ENCODE measurements at places on chromosomes 1 and 21.

- no peak for DNase-seq
Measured at GRCh38 chr1:62138029-62138428, 56.6 kb upstream of the L1TD1 start.

GRCh38 chr1:56901716-56902115 lies 47.1 kb downstream of the C8A start:
- DNase-seq: no peak

GRCh38 chr21:21010698-21011097 lies 12.5 kb downstream of the NCAM2 start:
- no peak for DNase-seq

DNA sequence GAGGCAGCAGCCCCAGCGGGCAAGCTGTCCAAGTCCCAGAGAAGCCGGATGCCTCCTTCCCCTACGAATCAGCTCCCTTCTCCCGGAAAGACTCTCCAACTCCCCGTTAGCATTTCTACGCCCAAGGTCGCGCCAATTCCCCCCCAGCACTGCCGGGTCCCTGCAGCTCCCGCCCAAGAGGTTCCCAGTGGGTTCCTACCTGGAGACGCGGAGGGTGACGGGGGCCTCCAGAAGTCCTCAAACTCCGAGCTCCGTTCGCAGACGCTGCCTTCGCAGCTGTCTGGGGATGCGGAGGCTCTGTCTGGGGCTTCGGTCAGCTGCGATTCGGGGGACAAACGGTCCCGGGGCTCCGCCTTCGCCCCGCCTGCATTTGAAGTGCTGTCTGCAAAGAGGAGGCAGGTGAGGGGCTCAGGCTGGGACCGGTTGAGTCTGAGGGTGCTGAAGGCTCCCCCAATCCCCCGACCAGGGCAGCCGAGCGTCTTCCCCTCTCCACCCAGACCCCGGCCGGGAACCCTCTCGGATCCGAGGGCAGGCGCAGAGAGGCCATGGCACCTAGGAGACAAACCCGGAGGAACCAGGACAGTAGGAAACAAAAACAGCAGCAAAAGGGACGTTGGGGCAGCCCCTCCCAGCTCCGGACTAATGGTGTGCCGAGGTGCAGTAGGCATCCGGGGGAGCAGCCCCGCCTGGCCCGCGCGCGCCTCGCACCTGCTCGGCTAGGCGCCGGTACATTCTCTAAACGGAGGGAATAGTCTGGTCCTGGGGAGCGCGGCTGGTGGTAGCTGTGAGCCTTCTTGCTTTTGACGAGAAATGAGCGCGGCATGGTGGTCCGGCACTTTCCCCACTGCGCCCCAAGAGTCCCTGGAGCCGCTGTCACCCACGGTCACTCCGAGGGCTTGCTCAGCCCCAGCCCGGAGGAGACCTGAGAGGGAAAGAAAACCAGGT lies 3.8 kb downstream of the GFI1 start:
- DNase-seq: no peak

DNA sequence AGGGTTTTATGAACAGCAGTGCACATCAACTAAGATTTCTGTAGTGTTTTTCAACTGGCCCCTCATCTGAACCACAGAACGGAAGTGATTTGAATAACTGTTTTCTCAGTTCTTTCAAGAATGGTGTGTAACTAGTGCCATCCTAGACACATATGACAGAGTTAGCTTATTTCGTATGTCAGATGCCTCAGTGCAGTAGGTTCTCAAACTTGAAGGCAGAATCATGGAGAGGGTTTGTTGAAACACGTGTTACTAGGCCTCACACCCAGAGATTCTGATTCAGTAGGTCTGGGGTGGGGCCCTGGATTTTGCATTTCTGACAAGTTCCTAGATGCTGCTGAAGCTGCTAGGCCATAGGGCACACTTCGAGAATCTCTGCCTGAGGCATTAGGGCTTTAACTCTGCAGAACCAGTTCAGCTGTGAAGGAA lies 49.0 kb downstream of the SCCPDH start:
- no peak for DNase-seq

DNA sequence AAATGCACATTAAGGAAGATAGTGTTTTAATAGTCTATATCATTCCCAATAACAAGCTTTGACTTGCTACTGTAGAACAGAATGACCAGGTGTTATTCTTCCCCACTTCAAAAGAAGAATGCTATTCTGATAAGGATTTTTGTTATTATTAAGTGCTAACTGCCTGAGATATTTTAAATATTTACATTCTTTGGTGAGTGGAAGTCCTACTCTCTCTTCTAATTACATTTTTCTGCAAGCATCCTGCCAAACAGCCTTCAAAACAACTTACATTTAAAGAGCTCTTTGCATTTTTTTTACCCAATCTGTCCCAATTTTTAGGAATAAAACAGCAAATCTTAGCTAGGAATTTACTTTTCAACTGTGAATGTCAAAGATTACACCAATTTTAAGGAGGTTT lies 23.5 kb upstream of the SYDE2 start:
- DNase-seq: no peak

DNA sequence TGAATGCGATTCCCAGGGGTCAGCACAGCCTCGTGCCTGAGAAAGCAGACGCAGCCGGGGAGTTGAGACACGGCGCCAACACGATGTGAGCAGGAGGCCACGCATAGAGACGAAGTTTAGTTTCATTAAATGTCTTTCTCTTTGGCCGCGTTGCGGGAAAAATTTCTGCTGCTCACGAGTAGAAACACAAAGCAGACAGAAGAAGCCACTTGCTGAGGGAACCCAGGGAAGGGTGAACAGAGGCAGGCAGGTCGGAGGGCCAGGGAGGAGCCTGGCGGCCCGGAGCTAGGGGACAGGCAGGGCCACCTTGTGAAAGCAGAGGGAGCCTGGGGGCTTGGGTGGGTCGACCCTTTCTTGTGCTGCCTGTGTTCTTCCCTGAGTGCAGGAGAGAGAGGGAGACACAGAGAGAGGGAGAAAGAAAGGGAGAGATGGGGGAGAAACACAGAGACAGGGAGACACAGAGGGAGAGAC lies 33.2 kb downstream of the POFUT2 start:
- no peak for DNase-seq

DNA sequence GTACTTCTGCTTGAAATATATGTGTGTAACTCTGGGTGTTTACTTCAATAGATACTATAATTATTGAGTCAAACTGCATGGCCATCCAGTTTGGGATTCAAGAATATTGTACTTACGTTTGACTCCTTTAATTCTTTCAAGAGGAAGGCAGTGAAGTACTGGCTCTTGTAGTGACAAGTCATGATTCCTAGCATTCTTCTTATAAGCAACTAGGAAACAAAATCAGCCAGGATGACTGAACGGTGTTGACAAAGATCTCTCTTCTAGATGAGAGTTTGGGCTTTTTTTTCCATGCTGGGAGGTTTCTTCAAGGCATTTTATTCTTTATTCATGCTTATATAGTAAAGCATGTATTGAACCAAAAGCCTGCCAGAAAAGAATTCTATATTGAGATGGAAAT lies 58.3 kb downstream of the CLEC20A start:
- DNase-seq: no peak

GRCh38 chr1:29793653-29794348 lies 557.5 kb downstream of the PTPRU start:
- no peak for DNase-seq

DNA sequence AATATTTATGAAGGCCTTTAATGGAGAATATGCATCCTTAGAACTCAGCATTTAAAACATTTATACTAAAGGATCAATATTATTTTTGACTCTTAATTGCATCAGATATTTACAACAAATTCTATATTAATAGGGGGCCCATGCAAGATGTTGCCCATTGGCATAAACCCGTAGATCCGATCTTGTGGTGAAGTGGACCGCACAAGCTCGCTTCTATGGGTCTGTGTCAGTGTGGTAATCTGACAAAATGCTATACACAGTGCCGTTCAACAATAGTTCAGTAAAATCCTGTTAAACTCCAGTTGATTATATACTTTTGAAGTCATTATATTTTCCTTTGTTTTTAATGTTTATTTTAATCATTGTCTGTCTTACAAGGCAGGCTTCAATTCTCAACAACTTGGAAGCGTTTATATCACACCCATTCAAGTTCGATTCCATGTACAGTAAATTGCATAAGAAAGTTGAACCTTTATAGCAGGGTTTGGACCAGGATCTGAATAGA lies 809.2 kb downstream of the USP25 start:
- no peak for DNase-seq

GRCh38 chr1:66464351-66464750 lies 69.6 kb upstream of the SGIP1 start:
- no peak for DNase-seq

GRCh38 chr1:20426923-20427322 lies 59.1 kb downstream of the CAMK2N1 start:
- DNase-seq: no peak

DNA sequence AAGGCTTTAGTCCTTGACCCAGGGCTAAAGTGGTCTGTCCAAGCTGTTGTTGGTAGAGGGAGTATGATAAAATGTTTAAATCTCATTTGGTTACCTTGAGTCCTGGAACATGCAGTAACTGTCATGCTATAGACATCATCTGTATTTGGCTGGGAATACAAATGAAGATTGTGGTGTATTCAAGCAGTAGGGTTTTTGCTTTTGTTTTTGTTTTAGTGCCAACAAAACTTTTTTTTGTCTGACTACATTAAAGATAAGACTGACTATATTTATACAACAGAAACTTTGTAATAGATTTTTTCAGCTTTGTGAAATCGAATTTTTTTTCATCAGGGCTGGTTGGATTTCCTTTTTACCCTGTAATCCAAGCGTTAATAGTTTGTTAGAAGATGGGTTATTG lies 7.4 kb upstream of the SARS1 start:
- DNase-seq: no peak

DNA sequence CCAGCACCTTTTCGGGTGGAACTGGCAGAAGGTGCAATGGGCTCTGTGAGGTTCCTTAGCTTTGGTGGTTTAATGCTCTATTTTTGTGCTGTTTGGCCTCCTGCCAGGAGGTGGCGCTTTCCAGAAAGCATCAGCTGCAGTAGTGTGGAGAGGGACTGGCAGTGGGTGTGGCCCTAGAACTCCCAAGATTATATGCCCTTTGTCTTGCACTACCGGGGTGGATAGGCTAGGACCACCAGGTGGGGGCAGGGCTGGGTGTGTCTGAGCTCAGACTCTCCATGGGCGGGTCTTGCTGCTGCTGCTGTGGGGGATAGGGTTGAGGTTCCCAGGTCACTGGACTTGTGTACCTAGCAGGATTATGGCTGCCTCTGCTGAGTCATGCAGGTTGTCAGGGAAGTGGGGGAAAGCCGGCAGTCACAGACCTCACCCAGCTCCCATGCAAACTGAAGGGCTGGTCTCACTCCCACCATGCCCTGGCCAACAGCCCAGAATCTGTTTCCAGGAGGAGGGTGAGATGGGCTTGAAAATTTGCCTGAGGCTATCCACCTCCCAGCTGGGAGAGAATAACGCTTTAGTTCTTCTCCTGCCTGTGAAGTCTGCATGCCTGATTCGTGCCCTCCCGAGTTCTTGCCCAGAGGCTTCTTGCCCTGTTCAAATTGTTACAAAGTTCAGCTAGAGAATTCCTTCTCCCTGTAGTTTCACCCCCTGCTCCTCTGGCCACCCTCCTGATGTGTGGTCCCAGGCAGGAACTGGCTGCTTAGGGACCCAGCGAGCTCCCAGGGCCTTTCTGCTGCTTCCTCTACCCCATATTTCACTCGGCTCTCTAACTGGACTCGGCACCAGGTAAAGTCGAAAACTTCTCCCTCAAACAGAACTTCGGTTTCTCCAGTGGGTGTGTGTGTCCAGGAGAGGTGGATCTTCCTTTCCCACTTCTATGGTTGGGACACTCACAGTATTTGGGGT lies 76.5 kb upstream of the BTG3 start:
- peak; percentile 44 for DNase-seq

GRCh38 chr1:33346533-33346926 lies 25.6 kb upstream of the A3GALT2 start:
- DNase-seq: no peak

DNA sequence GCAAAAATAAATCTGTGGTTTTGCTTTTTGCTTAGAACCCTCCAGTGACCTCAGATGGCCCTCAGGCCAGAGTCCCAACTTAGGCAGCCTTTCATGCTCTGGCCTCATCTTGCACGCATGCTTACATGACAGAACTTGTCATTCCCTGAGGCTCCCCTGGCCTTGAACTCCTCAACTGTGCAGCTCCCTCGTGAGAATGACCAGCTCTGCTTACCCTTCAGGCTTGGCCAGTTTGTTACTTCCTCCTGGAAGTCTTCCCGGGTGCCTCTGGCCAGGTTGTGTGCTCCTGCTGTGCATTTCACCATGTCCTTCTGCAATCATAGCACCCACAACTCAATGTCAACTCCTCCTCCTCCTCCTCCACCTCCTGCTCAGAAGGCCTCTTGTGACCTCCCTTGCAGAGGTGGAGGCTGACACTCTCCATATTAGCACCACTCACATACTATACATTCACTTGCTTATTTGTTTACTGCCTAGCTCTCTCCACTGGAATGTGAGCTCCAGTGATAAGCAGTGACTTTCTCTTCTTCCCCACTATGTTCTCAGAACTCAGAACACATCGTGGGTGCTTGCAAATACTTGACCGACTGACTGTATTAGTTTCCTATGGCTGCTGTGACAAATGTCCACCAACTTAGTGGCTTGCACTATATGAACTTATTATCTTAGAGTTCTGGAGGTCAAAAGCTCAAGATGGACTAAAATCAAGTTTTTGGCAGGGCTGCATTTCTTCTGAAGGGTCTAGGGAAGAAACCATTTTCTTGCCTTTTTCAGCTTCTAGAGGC lies 41.9 kb downstream of the RCSD1 start:
- DNase-seq: no peak

DNA sequence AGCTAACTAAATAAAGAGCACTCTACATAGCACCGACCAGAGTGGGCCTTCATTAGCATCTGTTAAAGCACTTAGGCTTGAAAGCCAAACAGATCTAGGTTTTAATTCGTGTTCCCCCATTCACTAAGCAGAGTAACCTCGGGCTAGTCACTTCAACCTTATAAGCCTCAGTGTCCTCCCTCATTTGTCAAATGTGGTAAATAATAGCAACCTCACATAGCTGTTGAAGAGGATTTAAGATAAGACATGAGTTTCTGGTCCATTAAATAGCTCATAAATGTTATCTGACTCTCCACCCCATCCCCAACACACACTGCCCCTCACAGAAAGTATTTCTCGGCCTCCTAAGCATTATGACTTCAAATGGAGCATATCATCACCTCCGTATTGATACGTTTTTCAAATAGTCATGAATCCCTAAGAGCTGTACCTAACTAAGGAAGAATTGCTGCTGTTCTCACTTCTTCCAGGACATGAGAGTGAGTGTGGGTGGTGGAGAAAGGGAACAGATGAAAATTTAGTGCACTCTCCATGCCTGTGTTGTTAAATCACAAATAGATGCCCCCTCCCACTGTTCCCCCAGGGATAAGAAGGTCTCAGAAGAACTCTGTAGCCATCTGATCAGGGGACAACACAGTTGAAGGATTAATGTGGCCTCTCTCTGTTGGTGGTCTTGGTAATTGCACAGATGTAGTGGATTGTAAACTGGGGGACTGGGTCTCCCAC lies 47.6 kb downstream of the PLPP3 start:
- DNase-seq: no peak

DNA sequence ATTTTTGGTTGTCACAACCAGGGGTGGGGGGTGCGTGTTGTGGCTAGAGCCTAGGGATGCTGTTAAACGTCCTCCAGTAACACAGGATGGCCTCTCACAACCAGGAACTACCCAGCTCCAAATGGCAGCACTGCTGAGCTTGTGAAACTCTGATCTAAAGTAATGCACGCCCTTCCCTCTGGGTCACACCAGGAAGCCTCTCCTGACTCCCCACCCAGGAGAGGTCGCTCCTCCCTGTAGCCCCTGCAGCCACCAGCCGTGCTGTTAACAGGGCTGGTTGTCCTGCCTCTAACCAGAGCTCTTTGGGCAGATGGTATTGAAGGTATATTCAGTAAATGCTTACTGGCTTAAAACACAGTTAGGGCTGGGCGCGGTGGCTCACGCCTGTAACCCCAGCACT lies 73.2 kb downstream of the NKAIN1 start:
- DNase-seq: no peak
